ENCODE measurements at places on chromosomes 7 and 10. TPM values are rescaled to one million over a fixed set of nuclear protein-coding genes. Genes with fewer than 3 reads are reported as not detected.

FAM25A gene
- not detected for total RNA-seq

IGFBP3 gene
- 98.1 TPM for total RNA-seq

RPEL1 gene
- under 0.01 TPM for total RNA-seq

NPSR1 gene
- total RNA-seq: not detected

AKR1C4 gene
- not detected for total RNA-seq

Measured in smooth muscle cell of bladder (primary cell).